Lower leg skin (tissue), 4 donors: ENCODE measurements at places on chromosomes 12 and 14.

- no peak for DNase-seq
Measured at GRCh38 chr12:122997343-122998250, 17.1 kb downstream of the ARL6IP4 start.

- no peak for DNase-seq
Measured at GRCh38 chr12:71057330-71057729, 100.5 kb downstream of the TSPAN8 start.

- DNase-seq: no peak
Measured at GRCh38 chr12:12859690-12860089, 31.7 kb upstream of the GPRC5A start.

GRCh38 chr14:95146079-95146771, 11.1 kb downstream of the DICER1 start:
- no peak for DNase-seq

- no peak for DNase-seq
Measured at GRCh38 chr14:94751956-94752355, 18.0 kb downstream of the GSC start.

- DNase-seq: no peak
Measured at GRCh38 chr12:105492591-105493545, 162.4 kb downstream of the C12orf75 start.

DNA sequence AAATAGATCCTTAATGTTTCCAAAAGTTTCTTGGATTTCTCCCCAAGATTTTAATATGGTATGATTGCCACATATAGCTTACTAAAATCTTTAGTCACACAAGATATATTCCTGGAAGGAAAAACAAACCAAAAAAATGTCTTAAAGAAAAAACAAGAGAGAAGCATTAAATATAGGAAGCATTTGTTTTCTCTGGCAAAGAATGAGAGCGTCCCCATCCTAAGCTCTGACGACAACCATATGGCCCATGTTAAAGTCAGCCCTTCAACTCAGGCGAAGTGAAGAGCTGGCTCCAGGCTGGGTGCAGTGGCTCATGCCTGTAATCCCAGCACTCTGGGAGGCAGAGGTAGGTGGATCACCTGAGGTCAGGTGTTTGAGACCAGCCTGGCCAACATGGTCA, 35.6 kb downstream of the GCH1 start:
- no peak for DNase-seq

DNA sequence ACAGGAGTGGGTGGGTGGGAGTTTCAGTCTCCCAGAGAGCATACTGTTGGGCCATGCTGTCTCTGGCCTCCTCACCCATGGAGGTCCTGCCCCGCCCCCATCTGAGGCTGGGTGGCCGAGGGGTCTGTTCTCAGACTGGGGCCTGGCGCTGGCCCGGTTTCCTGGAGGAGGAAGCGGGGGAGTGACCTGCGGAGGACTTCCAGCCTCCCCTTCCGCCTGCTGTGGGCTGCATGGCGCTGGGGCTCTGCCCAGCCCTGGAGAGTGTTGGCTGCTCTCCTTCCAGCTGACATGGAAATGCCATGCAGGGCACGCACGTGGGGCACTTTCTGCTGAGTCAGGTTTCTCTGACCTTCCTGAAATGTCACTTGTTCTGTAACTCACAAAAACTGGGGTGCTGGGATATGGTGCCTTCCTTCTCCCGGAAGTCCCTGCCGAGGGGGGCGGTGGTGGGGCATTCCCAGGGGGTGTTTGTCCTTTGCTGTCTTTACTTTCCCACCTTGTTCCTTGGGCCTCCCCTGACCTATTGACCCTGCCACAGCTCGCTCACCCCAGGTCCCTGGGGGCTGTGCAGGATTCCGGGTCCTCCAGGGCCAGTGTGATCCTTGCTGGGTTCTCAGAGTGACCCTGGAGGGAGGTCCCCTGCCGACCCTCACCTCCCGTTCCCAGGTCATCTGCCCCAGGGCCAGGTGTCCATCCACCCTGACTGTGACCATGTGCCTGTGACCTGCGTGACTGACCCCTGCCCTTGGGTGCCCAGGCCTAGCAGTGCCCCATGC, 23.6 kb downstream of the PACS2 start:
- DNase-seq: no peak

- peak; percentile 8 for DNase-seq
Measured at GRCh38 chr14:24426150-24426911, 3.1 kb downstream of the CBLN3 start.

DNA sequence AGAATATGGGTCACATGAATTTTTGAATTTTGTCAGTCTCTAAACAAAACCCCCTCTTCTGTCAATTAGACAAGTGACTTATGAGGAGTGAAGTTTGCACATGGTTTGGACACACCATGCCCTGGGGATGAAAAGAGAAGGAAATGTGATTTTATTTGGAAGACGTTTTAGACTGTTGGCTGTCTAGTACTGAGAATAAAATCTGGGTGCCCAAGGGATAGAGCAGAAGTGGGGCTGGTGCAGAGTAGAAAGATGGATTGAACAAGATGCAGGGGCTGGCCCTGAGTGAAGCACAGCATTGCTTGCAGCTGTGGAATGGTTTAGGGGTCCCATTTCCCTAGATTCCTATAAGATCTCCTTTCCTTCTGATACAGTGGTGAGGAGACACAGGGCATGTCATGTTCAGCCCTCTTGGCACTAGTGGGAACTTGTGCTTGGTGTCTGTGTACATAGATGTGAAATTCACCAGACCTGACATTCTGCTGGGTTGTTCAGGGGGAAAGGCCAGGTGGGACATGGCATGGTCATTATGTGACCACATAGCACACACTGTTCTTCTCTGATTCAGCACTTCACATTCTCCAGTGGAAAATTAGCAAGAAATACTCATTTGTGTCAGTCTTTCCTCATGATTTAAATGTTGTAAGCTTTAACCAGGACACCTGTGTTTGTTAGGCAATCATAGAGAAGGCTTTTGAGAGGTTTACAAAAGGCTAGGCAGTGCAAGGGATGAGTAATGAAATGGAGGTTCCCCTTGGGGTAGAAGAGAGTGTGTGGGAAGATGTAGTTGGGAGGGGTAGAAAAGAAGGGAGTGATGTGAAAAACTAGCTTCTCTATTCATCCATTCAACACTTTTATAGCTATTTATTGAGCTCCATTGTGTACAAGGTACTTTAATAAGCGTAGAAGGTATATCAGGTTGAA, 202.3 kb upstream of the IGF1 start:
- DNase-seq: no peak

DNA sequence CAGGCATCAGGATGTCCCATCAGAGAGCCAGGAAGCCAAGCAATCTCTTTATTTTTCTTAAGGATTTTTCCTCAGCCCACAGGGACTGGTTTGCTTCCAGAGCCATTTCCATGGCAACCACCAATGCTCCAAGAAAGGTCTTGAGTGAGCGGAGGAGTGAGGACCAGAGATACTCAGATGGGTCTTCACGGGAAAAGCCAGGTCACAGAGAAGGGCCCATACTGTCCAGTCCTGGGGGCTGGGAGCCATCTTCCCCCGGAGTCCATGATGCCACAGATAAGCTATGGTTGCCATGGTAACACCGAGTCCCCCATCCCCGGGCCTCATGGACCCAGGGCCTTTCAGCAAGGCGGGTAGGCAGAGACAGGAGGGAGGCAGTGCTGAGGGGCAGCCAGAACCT, 28.6 kb downstream of the CMKLR1 start:
- DNase-seq: no peak

- no peak for DNase-seq
Measured at GRCh38 chr12:53747095-53747494, 4.7 kb downstream of the CISTR start.

GRCh38 chr12:63525831-63526230, 142.5 kb downstream of the DPY19L2 start:
- no peak for DNase-seq

- DNase-seq: no peak
Measured at GRCh38 chr12:108940138-108940537, 60.2 kb downstream of the DAO start.

- DNase-seq: peak; percentile 54
Measured at GRCh38 chr14:34665785-34666435, 36.0 kb upstream of the SNX6 start.

DNA sequence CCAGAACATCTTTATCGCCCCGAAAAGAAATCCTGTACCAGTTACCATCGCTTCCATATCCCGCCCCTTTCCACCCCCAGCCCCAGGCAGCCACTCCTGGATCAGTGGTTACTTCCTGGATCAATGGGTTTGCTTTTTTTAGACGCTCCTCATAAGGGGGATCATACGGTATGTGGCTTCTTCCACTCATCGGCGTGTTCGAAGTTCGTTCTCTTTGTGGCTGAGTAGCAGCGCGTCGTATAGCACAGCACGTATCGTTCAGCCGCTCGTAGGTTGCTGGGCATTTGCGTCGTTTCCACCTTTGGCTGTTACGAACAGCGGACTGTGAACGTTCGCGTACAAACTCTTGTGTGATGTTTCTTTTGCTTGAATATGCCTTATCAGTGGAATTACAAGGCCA, 1.8 kb downstream of the NOC4L start:
- DNase-seq: no peak

- DNase-seq: no peak
Measured at GRCh38 chr12:65630555-65630954, 193.7 kb upstream of the HMGA2 start.

DNA sequence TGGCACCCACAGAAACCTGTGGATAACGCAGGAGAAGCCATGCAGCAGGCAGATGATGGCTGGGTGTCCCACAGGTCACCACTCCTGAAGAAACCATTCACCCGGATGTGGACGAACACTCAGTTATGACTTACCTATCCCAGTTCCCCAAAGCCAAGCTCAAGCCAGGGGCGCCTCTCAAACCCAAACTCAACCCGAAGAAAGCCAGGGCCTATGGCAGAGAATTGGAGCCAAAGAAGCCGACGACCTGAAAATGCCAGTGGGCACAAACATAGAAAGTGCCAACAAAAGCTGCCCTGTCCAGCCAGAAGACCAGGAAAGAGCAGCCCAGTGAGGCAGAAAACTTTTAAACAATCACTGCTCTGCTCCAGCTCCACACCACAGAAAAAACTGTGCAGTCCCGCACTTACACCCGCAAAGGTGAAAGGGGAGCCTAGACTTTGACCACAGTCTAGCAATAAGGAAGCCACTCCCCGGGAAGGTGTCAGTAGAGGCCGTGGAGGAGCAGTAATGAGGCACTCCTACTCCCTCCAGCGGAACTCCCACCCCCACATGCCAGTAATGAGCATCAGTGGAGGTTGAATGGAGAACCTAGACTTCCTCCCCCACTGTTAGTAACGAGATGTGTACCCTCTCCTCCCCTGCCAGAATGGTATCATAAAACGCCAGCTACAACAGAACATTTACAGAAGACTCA, 6.0 kb upstream of the ACVRL1 start:
- DNase-seq: peak; percentile 57

- DNase-seq: no peak
Measured at GRCh38 chr14:104361921-104362681, 217.5 kb upstream of the C14orf180 start.

DNA sequence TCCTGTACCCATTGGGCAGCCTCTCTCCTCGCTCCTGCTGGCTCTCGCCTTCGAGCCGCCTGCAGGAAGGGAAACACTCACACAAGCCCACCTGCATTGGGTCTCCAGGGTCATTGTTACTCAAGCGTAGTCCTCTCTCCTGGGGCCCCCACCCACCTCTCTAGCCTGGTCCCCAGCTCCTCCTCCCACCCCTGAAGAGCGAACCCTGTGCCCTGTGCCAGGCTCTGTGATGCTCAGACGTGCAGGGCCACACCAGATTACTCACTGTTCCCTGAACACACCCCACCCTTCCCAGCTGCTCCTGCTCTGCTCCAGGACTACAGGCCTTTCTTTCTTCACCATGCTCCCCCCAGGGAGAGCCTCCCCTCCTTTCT, 88.1 kb downstream of the NINJ2 start:
- DNase-seq: no peak

DNA sequence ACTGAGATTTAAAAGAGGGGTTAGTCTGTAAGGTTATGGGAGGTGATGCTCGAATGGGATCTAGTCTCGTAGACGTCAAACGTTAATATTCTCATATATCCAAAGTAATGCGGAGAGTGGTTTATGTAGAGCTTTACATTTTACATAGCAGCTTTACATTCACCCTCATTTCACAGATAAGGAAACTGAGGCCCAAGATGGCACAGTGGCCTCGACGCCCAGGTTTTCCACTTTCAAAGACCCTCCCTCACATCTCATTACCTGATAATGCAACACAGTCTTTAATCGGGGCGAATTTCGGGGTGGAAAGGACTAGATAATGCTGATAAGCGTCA, 450 bp upstream of the TDG start:
- DNase-seq: no peak

DNA sequence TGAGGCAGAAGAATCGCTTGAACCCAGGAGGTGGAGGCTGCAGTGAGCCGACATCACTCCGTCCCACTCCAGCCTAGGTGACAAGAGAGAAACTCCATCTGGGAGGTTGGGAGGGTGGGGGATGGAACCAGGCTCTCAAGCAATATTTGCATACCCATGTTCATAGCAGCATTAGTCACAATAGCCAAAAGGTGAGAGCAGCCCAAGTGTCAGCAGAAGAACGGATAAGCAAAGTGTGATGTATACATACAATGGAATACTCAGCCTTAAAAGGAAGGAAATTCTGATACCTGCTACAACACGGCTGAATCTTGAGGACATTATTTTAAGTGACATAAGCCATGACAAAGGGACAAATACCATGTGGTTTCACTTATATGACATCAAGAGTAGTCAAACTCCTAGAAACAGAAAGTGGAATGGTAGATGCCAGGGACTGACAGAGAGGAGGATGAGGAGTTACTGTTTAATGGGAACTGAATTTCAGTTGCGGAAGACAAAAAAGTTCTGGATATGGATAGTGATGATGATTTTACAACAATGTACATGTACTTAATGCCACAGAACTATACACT, 11.6 kb downstream of the DAD1 start:
- DNase-seq: no peak

DNA sequence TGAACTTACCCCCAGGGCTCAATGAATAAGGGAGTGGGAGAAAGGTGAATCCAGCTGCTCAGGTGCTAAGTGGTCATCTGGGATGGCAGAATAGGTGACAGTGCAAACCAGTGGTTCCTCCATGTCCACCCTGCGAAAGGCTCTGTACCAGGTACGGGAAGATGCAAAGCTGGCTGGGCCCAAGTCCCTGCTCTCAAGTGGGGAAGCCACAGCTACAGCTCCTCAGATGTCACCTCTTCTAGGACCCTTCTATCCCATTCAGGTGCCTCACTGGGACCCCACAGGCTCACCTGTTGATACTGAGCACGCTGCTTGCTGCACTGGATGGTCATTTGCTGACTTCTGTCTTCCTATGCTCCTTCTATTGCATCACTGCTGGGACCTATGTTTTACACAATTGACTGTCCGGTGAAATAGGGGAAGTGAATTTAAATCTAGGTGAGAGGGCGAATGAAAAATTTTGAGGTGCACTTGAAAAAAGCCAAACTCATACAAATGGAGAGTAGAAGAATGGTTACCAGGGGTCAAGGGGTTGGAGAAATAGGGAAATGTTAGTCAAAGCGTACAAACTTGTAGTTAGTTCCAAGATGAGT, 20.3 kb upstream of the PPP4R4 start:
- DNase-seq: no peak

DNA sequence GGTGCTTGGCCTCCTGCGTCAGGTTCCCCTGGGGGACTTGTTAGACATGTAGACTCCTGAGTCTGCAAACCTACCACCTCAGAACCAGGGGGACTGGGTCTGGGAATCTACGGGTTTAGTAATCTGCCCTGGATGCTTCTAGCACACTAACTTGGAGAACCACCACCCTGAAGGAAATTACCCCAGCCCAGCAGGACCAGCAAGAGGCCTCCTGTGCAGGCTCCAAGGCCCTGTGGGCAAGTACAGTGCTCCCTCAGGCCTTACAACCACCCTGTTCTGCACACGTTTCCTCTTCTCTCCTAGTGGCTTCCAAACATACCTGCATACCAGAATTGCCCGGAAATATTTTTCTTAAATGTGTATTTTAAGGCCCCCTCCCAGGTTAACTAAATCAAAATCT, 423.0 kb downstream of the FUT8 start:
- DNase-seq: no peak

- no peak for DNase-seq
Measured at GRCh38 chr12:132238488-132238854, 90.9 kb downstream of the GALNT9 start.
